ENCODE measurements at places on chromosomes 6 and 20. TPM values are rescaled to one million over a fixed set of nuclear protein-coding genes. Genes with fewer than 3 reads are reported as not detected.
A peak's percentile ranks its signal among the peaks of the same experiment; 100 is the strongest.

The WFDC12 gene
- total RNA-seq = not detected

The C6orf58 gene
- total RNA-seq = not detected

The SLC26A8 gene
- not detected for total RNA-seq

The SCP2D1 gene
- total RNA-seq = not detected

The HLA-DRB1 gene
- total RNA-seq = 11.8 TPM

The FAM217A gene
- not detected for total RNA-seq

The COL21A1 gene
- not detected for total RNA-seq

The PRSS16 gene
- total RNA-seq = 1.4 TPM

The DNAH8 gene
- total RNA-seq = 0.11 TPM

The GJE1 gene
- not detected for total RNA-seq

The JARID2 gene
- 30.0 TPM for total RNA-seq

GRCh38 chr6:1130709-1131108 lies 181.2 kb upstream of the FOXQ1 start:
- DNase-seq = no peak

DNA sequence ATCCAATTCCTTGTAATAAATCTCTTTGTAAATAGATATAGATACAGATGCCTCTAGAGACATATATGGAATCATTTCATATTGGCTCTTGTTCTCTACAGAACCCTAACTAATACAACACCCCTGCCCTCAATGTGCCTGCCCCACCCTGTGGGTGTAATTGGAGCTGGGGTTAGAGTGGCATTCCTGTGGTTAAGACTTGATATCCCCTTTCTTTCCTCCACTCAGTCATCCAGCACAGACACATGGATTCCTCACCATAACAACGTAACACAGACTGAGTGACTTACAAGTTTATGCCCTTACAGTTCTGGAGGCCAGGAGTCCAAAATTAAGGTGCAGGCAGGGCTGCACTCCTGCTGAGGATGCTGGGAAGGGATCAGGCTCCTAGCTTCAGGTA lies 42.8 kb downstream of the C6orf118 start:
- no peak for DNase-seq

- DNase-seq = no peak
Measured at GRCh38 chr20:51797357-51798025, 4.8 kb downstream of the SALL4 start.

DNA sequence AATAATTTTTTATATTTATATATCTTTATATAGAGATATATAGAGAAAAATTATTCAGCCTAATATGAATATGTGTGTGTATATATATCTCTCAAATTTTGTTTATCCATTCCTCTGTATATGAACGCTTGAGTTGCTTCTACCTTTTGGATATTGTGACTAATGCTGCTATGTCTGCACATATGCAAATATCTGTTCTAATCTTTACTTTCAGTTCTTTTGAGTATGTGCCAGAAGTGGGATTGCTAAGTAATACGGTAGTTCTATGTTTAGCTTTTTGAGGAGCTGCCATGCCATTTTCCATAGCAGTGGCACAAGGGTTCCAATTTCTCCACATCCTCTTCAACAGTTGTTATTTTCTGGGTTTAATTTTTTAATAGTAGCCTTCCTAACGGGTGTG lies 72.8 kb upstream of the CEP85L start:
- no peak for DNase-seq

GRCh38 chr20:47183367-47183766 lies 173.1 kb downstream of the ZMYND8 start:
- no peak for DNase-seq

GRCh38 chr6:79416931-79417330 lies 120.3 kb downstream of the LCA5 start:
- no peak for DNase-seq

DNA sequence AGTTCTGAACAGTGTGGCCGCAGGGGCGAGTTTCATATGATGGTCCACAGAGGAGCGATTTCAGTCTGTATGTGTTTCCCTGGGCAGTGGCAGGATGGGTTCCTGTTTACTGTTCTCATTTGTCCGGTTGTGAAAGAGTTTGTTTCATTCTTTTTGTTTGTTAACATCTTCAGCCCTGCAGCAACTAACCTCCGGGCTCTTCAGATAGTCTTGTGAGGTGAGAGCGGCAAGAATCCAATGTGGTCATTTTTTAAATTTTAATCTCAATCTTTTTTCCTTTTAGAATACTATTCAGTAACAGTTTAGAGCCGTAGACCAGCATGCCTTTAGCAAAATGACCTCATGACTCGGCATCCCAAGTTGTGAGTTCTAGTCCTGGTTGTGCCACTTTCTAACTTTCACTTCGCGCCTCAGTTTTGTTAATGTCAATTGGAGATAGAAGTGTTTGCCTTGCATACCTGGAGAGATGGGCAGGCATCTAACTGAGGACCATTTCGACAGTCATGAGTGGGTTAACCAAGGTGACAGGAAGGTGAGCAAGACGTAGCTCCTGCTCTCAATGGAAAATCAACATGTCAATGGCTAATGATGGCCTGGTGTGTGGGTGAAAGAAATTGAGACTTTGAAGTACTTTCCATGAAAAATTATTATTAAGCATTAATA lies 38.5 kb upstream of the PXDC1 start:
- no peak for DNase-seq

GRCh38 chr6:31308845-31309175 lies 36.9 kb upstream of the HLA-C start:
- DNase-seq = no peak

- no peak for DNase-seq
Measured at GRCh38 chr20:44123251-44123650, 63.7 kb downstream of the JPH2 start.

DNA sequence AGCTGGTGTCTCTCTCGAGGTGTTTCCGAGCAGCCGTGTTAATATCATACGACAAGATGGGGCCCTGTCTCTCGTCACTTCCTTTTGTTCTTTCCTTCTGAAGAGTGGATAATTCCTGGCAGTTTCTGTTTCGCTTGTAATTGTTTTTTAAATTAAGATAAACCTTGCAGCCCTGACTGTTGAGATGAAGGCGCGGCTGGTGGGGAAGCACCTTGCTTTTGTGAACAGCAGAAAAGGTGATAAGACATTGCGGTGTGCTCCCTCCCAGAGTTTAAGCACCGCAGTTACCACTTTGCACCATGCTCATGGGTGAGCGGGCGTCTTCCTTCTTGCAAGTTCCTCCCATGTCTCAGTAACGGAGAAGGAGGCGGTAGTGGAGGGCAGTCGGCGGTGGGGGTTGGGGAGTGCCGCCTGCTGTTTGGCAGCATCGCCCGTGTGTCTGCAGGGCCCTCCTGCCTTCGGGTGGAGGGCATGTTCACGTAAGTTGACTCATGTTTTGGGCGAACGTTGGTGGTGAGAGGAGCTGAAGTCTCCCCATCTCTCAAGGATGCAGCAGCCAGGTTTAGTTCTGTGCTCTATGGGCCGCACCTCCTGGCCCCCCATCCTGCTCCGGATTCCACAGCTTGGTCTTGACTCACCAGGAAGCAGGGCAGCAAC lies 345.9 kb downstream of the TAF4 start:
- DNase-seq = peak; percentile 58

DNA sequence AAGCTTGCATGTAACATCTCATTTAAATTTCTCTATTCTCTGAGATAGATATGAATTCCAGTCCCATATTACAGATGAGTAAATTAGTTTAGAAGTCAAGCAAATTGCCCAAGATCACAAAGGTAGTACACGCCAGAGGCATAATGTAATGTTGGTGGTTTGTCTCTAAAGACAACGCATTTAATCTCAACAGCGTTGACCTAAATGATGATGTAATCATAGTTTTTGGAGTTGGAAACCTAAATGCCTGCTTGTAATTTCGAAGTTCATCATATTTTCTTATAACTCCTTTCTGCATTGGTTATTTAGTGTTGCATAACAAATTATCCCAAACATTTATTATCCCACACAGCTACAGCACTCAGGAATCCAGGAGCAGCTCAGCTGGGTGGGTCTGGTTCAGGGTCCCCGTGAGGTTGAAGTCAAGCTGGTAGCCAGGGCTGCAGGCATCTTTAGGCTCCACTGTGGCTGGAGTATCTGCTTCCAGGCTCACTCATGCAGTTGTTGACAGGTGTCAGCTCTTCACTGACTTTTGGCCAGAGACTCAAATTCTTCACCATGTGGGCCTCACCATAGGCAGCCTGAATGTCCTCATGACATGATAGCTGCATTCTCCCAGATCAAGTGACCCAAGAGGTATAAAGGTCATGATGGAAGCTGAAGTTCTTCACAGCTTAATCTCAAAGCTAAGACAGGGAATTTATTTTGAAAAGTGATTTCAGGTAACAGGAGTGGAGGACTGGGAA lies 122.0 kb upstream of the SPTLC3 start:
- no peak for DNase-seq

DNA sequence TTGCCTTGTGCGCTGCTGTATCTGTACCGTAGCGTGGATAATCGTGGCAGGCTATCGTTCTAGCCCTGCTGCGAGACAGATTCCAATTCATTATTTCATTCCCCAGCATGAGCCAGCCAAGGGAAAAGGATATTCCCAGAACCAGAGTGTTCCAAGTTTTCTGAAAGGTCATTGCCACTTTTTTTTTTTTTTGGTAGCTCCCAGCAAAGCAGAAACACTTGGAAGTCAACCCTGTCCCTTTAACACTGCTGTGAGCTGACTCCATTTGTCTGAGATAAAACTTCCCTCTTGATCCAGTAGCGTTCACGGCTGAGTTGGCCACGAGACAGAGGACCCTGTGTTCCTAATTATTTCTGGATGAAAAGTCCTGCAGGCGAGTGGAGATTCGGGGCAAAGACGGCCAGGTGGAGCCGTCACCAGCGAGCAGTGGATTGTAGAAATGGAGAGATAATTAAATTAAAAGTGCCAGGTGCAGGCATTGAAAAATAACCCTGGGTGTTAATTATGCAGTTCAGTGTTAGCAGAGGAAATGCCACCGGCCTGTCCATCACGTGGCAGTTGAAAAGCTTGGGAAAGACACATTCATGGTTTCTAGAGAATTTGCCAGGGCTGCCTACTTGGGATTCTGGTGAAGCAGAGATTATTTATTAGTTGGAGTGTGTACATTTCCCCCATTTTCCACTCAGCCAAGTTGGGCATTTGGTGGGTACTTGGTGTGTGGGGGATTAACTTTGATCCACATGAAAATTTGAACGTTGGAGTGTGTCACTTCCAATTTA lies 164.2 kb downstream of the SLC24A3 start:
- DNase-seq = no peak

DNA sequence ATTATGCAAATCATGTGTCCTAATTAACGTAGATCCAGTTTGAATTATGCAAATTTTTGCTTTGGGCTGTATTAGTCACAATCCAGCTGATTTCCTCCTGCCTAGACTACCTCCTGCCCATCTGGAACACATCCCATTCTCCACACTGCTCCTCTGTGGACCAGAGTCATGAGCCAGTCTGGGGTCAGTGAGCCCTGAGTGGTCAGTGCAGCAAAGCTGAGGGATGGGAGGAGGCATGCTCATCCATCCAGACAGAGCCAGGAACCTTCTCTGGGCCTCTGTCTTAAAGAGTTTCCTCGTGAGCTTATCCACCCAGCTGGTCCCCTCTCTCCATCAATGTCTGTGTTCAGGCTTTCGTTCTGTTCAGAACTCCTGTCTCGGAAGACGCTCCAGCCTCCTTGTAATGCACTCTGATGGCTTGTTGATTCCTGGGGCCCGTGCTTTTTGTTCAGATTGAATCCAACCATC lies 747.8 kb downstream of the PTPRT start:
- DNase-seq = no peak

GRCh38 chr6:112342511-112342910 lies 4.6 kb upstream of the RFPL4B start:
- no peak for DNase-seq

DNA sequence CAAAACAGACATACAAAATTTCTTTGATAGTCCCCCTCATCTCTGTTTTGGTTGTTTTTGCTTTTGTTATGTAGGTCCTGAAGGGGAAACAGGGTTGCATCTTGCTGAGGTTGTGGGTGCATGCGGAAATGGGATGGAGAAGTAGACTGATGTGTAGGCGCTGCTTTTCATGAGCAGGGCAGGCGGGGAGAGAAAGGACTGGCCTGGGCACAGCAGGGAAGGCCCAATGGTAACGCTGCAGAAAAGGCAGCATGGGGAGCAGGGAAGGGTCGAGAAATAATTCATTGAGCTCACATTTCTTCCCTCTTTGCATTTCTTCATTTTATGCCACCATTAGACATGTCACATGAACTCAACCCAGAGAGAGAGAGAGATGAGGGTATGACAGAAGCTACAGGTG lies 74.3 kb upstream of the CCN2 start:
- no peak for DNase-seq

DNA sequence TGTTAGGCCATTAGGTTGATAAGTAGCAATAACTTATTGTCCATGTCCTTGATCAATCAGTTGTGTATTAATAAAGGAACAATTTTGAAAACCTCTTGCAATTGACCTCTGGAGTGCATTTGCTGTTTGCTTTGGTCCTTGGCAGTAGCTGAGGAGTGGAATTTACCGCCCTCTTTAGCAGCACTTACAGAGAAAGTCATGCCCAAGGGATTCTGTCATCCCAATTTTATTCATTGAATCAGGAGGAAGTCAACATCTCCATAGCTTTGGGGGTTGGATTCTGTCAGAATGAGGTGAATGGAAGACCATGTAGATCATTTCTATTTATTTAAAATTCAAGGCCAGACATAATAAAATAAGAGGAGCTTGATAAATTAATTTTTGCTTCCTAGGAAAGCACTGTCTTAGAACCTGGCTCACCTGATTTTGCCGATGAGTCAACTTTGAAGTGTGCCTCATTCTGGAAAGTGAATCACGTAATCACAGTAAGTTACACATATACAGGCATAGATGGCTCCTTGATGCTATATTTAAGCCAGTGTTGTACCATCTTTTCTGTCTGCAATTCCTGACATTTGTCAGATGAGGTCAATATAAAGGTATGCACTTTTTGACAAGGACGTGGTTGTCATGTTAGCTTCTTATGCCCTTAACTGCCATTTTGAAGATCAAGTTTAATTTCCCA lies 128.7 kb upstream of the MLIP start:
- no peak for DNase-seq

GRCh38 chr6:85490516-85491248 lies 40.8 kb downstream of the NT5E start:
- no peak for DNase-seq

- no peak for DNase-seq
Measured at GRCh38 chr6:40054602-40055001, 120.3 kb upstream of the MOCS1 start.

DNA sequence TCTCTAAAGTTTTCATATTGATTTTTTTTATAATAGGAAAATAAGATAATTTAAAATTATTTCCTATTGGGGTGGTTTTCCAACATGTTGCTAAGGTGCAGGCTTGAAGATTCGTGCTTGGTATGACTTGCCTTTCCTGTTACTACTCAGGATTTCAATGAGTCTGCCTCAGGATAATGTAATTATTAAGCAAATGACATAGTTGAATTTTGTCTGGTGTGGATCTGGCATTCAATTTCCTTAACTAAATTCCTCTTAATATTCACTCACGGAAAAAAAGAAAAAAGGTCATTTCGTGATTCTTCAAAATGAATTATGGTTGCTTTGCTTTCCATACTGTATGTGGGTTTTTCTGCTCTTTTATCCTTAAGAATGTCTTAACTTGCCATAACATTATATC lies 9.3 kb upstream of the FILIP1 start:
- DNase-seq = no peak

DNA sequence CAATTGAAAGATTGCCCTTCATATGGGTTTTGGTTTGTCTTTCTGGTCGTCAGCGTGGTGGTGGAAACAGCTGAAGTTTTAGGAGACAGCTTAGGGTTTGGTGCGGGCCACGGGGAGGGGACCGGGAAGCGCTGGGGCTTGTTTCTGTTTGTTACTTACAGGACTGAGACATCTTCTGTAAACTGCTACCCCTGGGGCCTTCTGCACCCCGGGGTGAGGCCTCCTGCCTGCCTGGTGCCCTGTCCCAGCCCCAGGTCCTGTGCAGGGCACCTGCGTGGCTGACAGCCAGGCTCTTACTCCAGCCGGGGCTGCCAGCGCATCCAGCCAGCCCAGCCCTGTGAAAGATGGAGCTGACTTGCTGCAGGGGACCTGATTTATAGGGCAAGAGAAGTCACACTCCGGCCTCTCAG lies 22.8 kb downstream of the NPEPL1 start:
- DNase-seq = no peak
